ENCODE measurements at places on chromosomes 6 and 20.

DNA sequence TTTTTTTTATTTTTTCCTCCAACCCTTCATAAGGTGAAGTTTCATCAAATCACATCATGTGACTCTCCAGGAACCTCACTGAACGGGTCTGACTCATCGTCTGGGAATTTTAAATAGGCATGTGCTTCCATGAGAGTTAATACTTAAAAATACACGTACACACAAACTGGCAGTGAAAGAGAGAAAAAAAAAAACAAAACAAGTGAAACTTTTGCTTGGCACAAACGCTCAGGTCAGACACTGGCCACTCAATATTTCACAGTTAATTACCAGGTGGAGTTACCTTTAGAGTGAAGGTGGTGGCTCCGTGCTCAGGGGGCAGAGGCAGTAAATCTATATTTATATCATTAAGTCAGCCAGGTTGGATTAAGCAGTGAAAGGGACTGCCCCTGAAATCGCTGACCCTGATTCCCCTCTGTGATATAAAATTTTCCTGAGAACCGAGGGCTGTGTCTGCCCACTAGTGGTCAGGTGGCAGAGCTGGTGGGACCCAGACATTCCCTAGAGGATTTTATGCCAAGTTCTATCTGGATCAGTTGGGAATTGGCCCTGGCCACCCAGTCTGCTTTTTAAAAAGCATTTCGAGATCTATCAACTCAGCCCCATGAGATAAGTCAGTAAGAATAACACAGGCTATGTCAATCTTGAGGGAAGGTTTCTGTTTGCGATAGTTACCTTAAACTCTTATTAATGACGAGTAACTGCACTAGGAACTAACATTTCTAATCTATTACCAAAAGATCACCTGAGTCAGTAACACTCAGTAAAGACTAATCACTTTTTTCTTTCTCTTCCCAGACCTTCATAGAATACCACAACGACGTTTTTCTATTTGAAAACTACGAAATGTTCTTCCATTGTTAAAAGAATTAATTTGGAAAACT lies 259.1 kb downstream of the HDGFL1 start:
- peak; percentile 74 for DNase-seq

GRCh38 chr6:81762606-81763005 lies 10.1 kb upstream of the TENT5A start:
- DNase-seq, result no peak

- DNase-seq, result peak; percentile 16
These were observed 104.1 kb downstream of the BCKDHB start for GRCh38 chr6:80210618-80211017.

GRCh38 chr6:43604174-43604573 lies 24.9 kb downstream of the GTPBP2 start:
- no peak for DNase-seq

GRCh38 chr6:13303668-13304017 lies 24.7 kb downstream of the TBC1D7 start:
- DNase-seq, result peak; percentile 49

DNA sequence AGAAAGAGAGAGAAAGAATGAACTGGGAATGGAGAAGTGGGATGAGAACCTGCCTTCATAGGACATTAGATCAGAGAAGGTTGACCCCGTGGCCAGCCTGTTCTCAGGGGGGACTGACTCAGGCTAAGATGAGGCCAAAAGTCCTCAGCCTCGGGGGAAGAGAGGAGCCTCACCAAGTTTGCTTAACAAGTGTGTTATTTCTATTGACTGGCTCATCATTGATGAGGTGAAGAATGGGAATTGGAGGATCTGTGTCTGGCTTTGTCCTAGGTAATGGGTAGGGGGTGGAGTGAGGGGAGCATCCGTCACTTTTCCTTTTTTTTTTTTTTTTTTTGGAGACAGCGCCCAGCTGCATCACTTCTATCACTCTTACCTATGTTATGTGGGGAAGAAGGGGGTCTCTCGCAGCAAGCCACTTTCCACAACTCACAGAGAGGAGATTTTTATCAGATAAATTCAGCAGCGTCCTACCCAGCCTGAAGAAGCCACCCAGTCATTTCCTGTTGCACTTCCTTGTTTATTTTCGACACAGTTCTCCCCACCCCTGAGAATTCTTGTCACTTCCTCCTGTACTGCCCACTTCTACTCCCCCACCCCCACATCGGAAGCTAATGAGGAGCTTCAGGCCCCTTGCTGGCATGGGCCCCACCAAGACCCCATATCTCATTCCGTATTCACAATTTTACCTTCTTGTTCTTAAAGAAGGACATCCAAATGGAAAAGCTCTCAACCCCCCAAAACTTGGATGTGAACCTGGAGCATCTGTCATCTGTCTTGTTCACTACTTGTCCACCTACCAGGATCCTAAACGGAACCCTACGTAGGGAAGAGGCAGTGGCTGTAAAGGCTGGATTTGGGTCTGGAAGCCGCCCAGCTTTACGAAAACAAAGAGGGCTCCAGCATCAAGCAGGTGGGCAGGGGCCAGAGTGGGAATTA lies 2.8 kb upstream of the RNASET2 start:
- no peak for DNase-seq

GRCh38 chr6:167279766-167280446 lies 11.2 kb upstream of the UNC93A start:
- no peak for DNase-seq

GRCh38 chr6:170281331-170282292 lies 9.3 kb downstream of the DLL1 start:
- DNase-seq, result no peak

- no peak for DNase-seq
These were observed 316.9 kb downstream of the QKI start for GRCh38 chr6:163731215-163732013.

DNA sequence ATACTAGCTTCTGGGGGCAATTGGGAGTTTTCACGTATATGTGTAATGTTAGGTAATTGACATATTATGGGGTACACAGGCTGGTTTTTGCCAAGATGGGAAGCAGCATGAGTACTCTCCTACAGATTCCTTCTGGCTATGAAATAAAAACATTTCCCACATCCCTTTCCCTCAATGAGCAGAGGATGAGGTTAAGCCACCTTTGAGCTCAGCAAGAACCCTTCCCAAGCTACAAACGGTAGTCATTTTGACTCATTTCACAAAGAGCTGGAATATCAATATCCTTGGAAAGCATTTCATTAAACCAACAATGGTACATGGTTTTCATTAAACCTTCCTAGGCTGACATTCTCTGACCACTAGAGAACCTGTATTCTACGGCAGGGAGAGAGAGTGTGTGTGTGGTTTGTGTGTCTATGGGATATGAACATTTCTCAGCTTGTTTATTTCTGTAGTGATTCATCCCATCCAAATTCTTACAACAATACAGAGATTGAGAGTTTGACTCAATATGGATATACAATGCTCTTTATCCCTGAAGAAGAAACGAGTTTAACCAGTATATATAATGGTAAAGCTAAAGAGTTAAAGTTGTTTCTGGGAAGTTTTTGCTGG lies 119.5 kb downstream of the ARHGAP18 start:
- DNase-seq, result no peak

GRCh38 chr6:99393366-99393697 lies 663 bp downstream of the COQ3 start:
- DNase-seq, result no peak

DNA sequence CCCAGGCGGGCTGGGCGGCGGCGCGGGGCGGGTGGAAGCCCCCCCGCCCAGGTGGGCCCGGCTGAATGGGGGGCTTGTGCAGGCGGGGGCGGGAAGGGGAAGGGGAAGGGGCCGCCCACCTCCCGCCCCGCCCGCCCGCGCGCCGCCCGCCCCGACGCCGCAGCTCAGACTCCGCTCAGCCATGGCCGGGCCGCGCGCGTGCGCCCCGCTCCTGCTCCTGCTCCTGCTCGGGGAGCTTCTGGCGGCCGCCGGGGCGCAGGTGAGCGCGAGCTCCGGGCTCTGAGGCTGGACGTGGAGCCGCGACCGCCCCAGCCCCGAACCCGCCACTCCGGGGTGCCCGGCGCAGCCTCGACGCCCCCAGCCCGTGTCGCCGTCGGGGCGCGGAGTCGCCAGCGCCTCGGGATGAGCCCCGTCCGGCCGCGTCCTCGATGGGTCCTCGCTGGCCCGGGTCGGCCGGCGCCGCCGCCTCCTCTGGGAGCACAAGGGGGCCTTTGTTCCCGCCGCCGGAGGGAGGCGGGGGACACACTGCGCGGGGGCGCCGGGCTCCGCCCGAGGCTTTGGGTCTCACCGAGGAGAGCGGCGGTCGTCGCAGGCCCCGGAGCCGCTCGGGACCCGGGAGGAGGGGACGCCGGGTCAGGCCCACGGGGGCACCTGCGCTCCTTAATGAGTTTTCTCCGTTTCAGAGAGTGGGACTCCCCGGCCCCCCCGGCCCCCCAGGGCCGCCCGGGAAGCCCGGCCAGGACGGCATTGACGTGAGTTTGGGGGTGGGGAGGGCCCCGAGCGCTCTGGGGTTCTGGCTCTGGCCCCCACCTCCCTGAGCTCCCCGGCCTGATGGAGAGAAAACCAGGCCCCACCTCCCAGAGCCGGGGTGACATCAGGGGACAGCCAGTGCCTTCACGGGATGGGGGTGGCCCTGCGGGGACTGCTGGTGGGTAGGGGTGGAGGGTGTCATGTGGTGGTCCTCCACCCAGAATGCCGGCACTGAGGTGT lies at the start of gene COL9A3:
Gene COL9A3 (plus strand): TSS at position 167 of the 990 bp plus-strand sequence. CDS start 15 bp downstream, at position 182.
- peak; percentile 66 for DNase-seq

All from thyroid gland (tissue), 4 donors.